ENCODE measurements at places on chromosomes 7 and 10.

DNA sequence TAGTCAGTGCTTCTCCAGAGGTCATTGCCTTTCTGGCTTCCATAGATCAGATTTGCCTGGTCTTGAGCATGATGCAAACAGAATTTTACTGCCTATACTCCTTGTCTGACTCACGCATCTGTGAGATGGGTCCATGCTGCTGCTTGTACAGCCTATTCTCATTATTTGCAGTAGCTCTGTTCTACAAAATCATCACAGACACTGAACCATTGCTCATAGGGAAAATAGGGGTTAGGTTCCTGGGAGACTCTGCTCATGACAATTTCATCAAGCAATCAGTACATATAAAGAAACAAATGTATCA is 7.4 kb upstream of the CREB3L2 start:
- no peak for DNase-seq

- DNase-seq: no peak
These were observed 54.6 kb downstream of the TMEM209 start for GRCh38 chr7:130150587-130150986.

GRCh38 chr7:696812-697551 is 29.5 kb upstream of the DNAAF5 start:
- DNase-seq: no peak

GRCh38 chr10:63547628-63548360 is 26.6 kb downstream of the REEP3 start:
- no peak for DNase-seq

DNA sequence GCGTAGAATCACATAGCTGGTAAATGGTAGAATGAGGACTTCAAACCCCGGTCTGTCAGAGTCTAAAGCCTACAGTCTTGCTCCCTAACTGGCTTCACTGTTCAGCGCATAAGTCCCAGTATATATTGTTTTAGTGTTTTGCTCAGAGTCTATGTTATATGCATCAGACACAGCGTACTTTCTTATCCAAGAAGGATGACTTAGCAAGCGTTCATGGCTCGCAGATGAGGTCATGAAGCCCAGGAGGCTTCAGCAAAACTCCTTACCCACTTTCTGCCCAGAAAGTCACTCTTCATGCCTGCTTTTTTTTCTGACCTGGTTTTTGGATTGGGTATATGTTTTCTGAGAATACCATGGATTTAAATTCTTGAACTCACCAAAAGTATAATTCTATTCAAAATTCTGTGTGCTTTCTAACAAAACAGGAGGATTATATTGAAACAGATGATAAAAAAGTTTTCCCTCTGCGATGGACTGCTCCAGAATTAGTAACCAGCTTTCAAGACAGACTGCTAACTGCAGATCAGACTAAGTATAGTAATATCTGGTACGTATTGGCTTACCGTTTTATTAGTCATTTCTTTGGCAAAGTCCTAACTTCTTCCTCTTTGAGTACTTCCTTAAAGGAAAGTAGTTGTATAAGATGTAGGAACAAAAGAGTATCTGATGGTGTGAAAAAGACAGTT is 24.6 kb upstream of the BHLHA15 start:
- DNase-seq: peak; percentile 32

- DNase-seq: no peak
These were observed 22.4 kb downstream of the KCNH2 start for GRCh38 chr7:150955519-150956394.

Measured in fibroblast of gingiva (primary cell).